Nucleus accumbens (tissue), 56 donors: ENCODE measurements at places on chromosomes 2 and 18.

DNA sequence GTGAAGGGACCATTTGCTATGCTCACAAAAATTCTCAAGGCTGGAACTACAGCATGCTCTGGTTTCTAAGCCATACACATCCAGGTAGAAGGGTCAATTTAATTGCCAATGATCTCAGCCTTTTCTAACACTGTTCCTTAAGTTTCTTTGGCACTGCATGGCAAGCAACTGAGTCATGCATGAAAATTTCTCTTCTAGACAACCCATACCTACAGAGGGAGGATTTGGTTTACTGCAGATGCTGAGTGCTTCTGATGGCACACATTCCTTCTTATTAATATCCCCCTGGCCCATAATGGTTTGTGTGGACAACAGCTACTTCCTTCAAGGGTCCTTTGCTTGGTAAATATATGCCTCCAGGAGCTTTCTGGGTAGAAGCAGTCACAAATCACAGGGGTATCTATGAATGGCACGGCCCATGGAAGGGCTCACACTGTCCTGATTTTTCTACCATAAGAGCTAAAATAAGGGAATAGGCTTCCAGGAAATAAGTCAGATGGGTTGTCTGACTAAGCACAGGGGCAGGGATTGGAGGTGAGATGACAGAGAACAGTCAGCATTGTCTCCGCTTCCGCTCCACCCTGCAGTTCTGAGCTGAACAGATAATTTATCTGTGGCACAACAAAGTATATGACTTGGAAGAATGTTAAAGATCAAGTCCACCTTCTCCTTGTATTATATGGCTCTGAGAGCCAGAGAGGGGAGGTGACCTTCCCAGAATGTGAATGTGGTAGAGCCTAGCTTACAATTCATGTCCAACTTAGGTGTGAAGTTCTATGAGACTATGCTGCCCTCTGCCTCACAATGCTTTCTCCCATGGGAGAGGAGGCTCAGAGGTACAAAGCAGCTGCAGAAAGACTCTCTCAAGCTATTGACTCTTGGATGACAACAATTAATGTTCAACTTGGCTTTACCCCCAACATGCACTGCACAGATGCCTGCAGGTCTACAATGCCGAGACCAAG is 199.2 kb upstream of the TNP1 start:
- no peak for DNase-seq

DNA sequence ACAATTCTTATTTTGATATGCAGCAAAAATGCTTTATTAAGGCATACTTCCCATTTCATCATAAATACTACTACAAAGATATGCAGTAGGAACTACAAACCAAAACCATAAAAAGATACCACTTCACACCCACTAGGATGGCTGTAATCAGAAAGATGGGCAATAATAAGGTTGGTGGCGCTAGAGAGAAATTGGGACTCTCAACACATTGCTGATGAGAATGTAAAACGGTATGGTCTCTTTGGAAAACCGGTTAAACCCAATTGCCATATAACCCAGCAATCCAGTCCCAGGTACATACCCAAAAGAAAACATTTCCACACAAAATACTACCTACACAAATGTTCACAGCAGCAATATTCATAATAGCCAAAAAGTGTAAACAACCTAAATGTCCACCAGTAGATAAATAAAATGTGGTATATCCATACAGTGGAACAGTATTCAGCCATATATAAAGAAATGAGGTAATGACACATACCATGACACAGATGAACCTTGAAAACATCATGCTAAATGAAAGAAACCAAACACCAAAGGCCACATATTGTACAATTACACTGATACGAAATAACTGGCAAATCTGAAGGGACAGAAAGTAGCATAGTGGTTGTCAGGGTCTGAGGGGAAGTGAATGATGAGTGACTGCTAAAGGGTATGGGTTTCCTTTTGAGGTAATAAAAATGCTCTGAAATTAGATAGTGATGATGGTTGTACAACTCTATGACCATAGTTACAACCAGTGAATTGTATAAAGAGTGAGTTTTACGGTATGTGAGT is 12.7 kb downstream of the SP3 start:
- no peak for DNase-seq

- DNase-seq: no peak
Observed at GRCh38 chr2:70511971-70512729, 41.5 kb downstream of the TGFA start.

GRCh38 chr18:8359076-8359475 is 250.2 kb upstream of the RAB12 start:
- DNase-seq: no peak

DNA sequence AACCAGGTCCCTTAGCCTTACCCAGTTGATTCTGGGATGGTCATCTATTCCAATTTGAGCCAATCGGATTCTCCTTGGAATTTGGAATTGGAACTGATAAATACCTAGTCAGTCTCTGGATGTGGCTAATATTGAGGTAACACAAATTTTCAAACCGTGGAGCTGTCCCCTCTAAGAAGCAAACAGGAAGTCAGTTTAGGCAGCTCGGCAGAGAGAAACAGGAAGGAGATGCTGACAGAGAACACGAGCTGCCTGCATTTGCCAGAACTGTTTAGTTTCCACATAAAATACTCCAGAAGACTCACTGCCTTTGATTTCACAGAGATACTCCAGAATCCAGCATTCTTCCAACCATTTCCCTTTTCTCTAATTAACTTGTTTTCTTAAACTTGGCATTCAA is 1024.9 kb downstream of the BCL11A start:
- DNase-seq: no peak

DNA sequence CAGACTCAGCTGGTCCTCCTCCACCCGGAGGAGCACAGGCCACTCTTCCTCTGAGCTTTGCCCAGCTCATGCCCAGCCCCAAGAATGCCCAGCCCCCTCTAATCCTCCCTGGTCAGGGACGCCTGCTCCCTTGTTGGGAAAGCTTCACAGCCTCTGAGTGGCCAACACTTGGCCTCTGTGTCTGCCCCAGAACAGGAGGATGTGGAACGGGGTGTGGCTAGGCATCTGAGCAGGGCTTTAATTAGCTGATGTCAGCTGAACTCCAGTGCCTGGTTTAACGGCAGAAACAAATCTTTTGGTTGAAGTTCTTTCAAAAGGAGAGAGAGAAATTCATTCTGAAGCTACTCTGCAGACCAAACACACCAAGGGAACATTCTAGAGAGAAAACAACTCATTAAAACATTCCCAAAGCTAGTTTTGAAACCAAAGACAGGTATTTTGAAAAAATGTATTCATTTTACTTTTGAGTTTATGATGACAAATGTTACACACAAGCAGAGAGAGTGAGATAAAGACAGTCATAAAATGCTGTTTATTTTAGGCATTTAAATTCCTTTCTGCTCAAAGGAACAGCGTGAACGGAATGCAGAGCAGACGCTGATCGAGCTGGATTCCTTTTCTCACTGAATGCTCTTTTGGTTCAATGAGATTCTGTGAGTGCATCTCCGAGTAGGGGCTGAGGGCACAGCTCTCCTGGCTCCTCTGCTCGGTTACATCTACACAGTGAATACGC is 63.8 kb downstream of the RTP5 start:
- DNase-seq: peak; percentile 25

DNA sequence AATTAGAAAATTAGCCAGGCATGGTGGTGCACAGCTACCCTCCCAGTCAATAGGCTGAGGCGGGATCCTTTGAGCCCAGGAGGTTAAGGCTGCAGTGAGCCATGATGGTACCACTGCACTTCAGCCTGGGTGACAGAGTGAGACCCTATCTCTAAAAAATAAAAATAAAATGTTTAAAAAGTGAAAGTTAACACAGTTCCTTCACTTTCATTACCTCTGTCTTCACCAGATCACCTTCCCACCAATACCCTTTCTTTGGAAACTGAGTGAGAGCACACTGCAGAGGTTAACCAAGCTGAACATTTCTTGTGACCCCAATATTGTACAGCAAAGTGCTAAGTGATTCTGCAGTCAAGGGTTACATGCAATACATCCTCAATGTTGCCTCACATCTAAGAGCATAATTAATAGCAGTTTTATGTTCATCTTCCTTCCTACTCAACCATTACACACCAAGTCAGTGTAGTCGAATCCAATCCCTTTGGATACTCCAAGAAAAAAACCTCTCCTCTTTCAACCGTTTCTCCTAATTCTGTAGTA is 1.7 kb downstream of the L3MBTL4 start:
- no peak for DNase-seq

GRCh38 chr18:7459851-7460770 is 107.0 kb upstream of the PTPRM start:
- peak; percentile 74 for DNase-seq

DNA sequence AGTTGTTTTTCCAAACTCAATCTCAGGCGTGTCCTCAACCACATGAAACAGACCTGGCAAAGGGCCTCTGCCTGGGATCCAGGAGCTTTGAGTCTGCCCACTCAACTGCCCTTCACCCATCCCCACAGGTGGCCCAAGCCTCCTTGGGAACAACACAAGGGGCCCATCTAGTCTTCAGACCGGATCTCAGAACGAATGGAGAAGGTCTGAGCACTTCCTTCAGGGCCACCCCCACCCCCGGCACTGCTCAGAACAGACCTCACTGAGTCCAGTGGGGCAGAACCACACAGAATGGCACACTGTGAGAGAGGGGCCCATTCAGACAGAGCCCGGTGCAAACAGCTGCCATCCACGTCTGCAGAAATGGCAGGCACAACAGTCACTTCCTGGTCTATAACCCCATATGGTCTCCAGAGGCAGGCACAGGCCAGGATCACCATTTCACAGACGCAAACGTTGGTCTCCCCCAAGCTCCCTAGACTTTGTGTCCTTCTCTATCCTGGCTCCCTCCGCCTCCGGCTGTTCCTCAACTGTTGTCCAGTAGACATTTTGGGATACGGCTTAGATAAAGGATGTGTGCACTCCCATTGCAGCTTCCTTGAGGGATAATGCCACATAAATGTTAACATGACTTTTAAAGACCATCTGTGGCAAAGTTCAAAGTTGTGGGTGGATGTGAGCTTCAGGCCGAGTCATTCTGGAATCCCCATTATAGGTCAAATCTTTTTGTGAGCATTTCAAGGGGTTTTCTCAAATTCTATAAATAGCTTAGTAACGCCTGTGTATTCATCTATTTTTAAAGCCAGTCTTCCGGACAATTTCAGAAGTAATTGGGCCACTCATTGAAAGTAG is 149.7 kb downstream of the SMAD7 start:
- DNase-seq: no peak

DNA sequence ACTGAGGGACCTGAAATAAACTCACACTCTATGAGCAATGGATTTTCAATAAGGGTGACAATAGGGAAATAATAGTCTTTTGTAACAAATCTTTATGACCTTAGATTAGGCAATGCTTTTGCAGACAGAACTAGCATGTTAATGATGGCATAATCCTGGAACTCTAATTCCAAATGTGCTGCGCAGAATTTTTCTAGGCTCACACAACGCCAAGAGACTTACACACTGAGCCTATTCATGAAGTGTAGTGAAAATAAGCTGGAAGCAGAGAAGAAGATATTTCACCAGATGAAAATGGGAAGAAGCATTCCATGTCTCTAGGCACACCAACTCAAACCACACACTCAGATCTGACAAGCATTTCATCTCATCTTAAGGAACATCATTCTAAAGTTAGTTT is 178.5 kb downstream of the L3MBTL4 start:
- no peak for DNase-seq

GRCh38 chr2:172701250-172701649 is 34.4 kb upstream of the RAPGEF4 start:
- no peak for DNase-seq

DNA sequence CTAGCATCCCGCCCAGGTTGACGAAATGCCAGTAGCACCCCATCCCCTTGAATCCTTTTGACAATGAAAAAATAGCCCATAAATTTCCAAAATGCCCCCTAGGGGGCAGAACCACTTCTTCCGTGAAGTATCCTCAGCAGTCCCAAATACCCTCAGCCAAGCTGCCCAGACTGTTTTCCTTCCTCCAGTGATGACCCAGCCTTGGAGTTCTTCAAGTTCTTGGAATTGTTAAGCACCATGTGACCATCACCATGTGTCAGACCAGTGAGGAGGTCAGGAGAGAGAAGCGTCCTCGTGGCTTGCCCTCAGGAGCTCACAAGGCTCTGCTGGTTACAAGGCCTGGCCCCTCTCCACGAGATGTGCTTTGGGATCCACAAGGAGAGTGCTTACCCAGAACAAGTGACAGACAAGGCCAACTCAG is 1.4 kb upstream of the SLC23A3 start:
- DNase-seq: no peak

DNA sequence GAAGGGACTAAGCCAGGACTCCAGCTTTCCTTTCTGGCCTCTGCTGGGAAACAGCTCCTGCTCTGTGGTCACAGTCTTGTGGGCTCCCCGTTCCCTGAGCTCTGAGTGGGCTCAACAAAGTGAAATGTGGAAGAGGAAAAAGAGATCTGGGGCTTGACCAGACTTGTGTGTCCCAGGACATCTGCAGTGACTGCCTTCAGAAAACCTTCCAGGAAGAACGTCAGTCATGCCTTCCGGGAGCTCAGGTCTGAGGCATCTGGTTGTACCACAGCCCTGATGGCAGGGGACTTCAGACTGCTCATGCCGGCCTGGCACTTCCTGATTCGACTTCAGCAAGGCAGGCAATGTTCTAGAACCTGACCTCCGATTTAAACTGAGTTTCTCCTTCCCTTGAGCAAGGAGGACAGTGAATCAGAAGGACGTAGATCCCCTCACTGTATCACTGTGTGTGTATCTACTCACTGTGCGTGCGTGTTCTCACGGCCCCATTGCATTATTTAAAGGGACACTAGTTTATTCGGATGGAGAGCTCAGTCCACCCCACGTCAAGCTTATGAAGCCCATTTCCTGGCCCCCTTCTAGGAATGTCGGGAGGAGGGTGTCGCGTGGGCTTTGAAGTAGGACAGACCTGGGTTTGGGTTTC is 548 bp upstream of the FBLN7 start:
- DNase-seq: no peak

DNA sequence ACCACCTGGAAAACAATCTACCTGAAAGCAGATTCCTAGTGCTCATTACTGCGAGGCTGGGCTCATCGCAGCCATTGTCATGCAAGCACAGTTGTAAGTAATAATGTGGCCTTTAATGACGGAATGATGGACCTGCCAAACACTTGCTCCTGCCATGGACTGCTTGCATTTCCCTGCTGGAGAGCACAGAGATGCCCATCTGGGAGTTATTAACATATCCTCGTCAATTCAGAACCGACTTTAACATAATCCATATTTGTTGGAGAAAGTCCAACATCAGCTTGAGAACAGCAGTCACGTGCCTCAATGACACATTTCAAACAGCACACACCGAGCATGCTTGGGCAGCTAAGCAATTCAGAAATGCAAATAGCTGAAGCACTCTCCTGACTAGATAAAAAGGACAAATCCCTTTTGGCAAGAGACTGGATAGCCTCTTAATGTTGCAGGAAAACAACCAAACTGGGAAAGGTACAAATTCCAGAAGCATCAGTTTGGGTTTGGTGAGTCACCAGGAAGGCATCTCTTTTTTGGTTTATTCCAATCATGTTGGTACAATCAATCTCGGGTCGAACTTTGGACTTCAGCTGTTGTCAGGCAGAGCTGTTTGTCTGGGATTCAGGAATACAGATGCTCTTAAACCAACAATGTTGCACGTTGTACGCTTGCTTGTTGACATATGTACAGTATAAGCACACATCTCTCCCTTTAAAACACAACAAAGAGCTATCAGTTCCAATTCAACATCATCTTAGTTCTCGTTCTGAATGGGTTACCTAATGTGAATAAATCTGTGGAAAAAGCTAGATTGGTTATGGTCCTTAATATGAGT is 395.8 kb downstream of the LNPK start:
- DNase-seq: no peak
